ENCODE measurements at places on chromosomes 13 and 19.
A peak's percentile ranks its signal among the peaks of the same experiment; 100 is the strongest.

GRCh38 chr13:40974460-40975407, 44.4 kb downstream of the ELF1 start:
- H3K27ac ChIP-seq, result peak overlapping the region; percentile 26
- peak; percentile 39 for DNase-seq
- H3K27me3 ChIP-seq, result no peaks in the 10 kb centered on the region
- H3K4me3 ChIP-seq, result no peak overlapping the region

- H3K4me3 ChIP-seq, result peak overlapping the region; percentile 81
- peak overlapping the region; percentile 87 for H3K27ac ChIP-seq
- H3K36me3 ChIP-seq, result peaks cover 5% of the 10 kb centered on the region
- H3K4me1 ChIP-seq, result peaks cover 8% of the 10 kb centered on the region
- H3K27me3 ChIP-seq, result no peaks in the 10 kb centered on the region
Measured at GRCh38 chr19:13748169-13748828, 16.0 kb upstream of the MRI1 start.

- no peak overlapping the region for H3K4me3 ChIP-seq
- no peak overlapping the region for H3K27ac ChIP-seq
- H3K36me3 ChIP-seq, result no peaks in the 10 kb centered on the region
Measured at GRCh38 chr13:41601718-41602445, 144.5 kb downstream of the RGCC start.

GRCh38 chr19:17576758-17577456, 21.5 kb downstream of the COLGALT1 start:
- no peak overlapping the region for H3K27ac ChIP-seq
- no peak overlapping the region for H3K4me3 ChIP-seq
- H3K27me3 ChIP-seq, result no peaks in the 10 kb centered on the region
- H3K4me1 ChIP-seq, result no peaks in the 10 kb centered on the region

- no peak overlapping the region for H3K4me3 ChIP-seq
- no peaks in the 10 kb centered on the region for H3K36me3 ChIP-seq
- no peaks in the 10 kb centered on the region for H3K27me3 ChIP-seq
- H3K4me1 ChIP-seq, result peaks cover 51% of the 10 kb centered on the region
Measured at GRCh38 chr13:40190641-40191100, 475.8 kb downstream of the FOXO1 start.

GRCh38 chr19:31304831-31305312, 44.4 kb downstream of the TSHZ3 start:
- H3K27ac ChIP-seq, result no peak overlapping the region
- H3K27me3 ChIP-seq, result no peaks in the 10 kb centered on the region
- no peaks in the 10 kb centered on the region for H3K36me3 ChIP-seq
- H3K4me1 ChIP-seq, result no peaks in the 10 kb centered on the region
- H3K4me3 ChIP-seq, result no peak overlapping the region

DNA sequence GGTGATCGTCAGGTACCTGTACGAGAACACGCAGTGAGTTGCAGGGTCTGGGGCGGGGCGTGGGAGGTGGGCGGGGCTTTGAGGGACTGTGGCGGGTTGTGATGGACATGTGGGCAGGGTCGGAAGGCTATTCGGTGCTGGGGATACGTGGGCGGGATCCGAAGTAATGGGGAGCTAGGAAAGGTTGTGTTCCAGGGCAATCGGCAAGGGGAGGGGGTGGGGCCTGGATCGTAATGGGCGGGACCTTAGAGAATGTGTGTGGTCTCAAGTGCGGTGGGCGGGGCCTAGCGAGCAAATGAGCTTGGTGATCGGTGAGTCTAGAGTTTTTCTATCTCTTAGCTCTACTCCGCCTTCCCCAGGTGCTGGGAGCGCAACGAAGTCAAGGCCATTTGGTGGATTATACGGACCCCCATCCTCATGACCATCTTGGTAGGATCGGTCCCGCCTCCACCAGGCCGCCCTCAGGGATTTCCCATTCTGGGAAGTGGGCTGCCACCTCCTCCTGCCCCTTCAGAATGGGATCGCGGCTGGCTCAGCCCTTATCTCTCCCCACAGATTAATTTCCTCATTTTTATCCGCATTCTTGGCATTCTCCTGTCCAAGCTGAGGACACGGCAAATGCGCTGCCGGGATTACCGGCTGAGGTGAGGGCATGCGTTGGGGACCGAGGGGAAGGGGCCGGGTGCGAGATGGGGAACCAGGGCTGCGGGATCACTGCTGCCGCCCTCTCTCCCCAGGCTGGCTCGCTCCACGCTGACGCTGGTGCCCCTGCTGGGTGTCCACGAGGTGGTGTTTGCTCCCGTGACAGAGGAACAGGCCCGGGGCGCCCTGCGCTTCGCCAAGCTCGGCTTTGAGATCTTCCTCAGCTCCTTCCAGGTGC, 9.6 kb downstream of the GIPR start:
- H3K27me3 ChIP-seq, result no peaks in the 10 kb centered on the region
- H3K27ac ChIP-seq, result no peak overlapping the region
- peak overlapping the region; percentile 52 for H3K4me3 ChIP-seq
- no peaks in the 10 kb centered on the region for H3K36me3 ChIP-seq

DNA sequence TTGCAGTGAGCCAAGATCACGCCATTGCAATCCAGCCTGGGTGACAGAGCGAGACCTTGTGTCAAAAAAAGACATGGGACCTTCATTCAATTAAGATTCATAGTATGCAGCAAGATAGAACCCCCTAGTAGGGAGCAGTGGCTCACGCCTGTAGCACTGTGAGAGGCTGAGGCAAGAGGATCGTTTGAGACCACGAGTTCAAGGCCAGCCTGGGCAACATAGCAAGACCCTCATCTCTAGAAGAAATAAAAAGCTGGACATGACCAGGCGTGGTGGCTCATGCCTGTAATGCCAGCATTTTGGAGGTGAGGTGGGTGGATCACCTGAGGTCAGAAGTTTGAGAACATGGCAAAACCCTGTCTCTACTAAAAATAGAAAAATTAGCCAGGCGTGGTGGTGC, 7.1 kb upstream of the LGALS7 start:
- no peaks in the 10 kb centered on the region for H3K27me3 ChIP-seq
- H3K27ac ChIP-seq, result no peak overlapping the region
- no peaks in the 10 kb centered on the region for H3K4me1 ChIP-seq
- no peak overlapping the region for H3K4me3 ChIP-seq
